NCI-H1092 (cell line): ENCODE measurements at places on chromosomes 11 and 22.

- no peak for DNase-seq
These were observed 3.8 kb downstream of the CEP57 start for GRCh38 chr11:95794086-95794485.

DNA sequence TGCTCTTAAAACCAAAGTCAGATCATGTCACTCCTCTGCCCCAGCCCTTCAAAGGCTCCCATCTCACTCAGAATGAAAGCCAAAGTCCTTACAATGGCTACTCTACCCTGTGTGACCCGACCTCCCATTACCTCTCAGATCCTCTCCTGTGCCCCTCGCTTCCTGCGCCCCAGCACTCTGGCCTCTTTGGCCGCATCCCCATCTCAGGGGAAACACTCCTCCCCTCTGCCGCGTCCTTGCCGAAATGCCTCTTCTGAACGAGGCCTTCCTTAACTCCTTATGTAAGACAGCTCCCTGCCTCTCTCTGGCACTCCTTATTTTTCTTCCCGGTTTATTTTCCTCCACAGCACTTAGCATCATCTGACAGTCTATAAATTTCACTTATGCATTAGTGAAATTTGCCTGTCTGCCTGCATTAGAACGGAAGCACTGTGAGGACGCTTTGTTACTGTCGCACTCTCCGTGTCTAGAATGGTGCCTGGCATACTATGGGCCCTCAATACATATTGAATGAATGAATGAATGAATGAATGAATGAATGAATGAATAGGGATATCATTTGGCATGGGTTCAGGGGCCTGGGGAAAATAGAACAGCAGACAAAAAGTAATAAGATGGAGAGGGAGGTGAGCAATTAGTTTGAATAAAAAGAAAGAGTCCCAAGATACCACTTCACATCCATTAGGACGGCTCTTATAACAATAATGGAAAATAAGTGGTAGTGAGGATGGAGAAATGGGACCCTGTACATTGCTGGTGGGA, 137.8 kb downstream of the CEP164 start:
- no peak for DNase-seq

- peak; percentile 72 for DNase-seq
These were observed at the start of gene ARCN1 for GRCh38 chr11:118572061-118572980. TSS of gene ARCN1 (plus strand) at chr11:118572409. CDS start at chr11:118572548, 139 bp downstream.

DNA sequence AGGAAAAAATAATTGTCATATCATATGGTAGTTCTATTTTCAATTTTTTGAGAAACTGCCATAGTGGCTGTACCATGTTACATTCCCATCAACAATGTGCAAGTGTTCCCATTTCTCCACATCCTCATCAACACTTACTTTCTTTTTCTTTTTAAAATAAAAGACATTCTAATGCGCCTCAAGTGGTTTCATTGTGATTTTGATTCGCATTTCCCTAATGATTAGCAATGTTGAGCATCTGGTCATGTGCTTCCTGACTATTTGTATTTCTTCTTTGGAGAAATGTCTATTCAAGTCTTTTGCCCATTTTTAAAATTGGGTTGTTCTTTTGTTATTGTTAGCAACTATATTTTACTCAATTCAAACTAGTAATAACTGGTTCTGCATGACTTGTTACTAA, 8.4 kb downstream of the MCHR1 start:
- DNase-seq, result no peak

DNA sequence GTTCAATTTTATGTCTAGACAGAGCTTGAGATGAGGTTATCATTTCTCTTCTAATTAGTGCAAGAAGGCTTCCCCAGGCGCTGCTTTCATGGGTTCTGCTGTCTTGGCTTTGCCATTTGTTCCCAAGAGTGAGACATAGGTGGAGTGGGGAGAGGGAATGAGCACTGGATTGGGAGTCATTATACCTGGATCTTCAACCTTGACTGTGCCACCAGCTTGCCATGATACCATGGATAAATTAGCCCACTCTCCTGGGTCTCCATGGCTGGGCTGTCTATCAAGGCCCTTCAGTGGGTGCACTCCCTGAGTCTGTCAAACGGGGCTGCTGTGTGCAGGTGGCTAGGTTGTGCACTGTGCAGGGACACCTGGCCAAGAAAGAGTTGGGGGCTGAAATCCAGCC, 15.6 kb upstream of the NECTIN1 start:
- no peak for DNase-seq

DNA sequence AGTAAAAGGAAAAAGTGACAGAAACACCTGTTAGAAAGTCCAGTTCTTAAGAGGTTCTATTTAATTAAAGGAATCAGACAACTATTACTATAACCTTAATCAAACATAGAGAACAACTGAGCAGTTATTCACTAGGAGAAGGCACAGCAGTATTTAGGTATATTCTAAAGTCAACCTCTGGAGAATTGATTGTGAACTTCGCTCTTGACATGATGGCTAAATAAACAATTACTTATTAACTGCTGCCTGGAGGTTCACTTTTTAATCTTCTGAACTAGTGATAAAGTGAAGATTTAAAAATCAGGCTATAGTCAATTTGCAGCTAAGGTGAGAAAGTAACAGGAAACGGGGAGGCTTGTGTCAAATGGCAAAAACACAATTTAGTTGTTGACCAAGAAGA, 557.3 kb downstream of the FAM181B start:
- no peak for DNase-seq
